IPS-NIHi11 (cell line): ENCODE measurements at places on chromosomes 12 and 14.

DNA sequence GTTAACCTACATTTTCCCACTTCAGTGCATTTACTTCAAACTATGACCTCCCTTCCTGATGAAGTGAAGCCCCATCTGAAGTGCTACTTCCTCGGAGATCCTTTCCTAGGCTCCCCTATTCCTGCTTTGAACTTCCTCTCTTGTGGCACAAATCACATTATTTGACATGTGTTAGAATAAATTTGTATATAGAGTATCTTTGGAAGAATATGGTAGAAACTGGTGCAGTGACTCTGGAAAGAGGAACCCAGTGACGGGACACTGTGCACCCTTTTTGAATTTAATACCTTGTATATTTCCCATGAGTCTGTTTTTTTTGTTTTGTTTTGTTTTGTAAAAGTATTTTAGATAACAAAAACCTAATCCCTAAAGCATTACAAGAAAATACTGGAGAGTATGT, 66.4 kb upstream of the SRSF5 start:
- DNase-seq, result no peak

GRCh38 chr14:23579739-23580138, 1.1 kb upstream of the JPH4 start:
- no peak for DNase-seq

DNA sequence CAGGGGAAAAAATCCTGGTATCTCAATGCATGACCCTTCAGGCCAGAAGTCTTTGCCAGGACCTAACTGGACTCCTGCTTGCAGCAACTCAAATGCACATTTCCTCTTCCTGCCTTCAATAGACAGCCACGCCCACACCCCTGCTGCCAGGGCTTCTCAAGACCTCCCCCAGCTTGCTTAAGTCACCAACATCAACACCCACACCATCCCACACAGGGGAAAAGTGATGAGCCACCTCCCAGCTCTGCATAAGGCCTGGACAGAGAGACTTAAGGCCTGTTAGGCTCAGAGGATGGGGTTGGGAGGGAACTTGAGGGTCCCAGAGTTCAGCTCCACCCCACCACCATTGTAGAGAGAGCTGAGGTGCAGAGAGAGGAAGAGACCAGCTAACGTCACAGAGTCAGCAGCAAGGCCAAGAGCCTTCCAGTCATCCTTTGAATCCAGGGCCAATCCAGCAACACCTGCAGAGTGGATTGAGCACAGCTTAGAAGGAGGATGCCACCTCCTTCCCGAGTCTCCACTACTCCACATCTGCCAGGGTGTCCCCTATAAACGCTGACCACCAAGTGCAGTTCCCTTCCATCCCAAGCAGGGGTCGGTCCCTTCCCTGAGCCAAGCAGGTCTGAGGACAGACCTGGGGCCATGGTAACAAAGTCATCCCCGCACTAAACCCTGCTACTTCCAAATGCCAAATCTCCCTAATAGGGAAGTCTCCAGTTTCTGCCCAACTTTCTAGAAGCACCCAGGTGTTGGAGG, 50.0 kb downstream of the KDM2B start:
- DNase-seq, result peak; percentile 72

GRCh38 chr12:18681818-18682217, 56.0 kb downstream of the PLCZ1 start:
- peak; percentile 22 for DNase-seq

GRCh38 chr12:1463073-1463905, 131.1 kb downstream of the FBXL14 start:
- DNase-seq, result no peak

DNA sequence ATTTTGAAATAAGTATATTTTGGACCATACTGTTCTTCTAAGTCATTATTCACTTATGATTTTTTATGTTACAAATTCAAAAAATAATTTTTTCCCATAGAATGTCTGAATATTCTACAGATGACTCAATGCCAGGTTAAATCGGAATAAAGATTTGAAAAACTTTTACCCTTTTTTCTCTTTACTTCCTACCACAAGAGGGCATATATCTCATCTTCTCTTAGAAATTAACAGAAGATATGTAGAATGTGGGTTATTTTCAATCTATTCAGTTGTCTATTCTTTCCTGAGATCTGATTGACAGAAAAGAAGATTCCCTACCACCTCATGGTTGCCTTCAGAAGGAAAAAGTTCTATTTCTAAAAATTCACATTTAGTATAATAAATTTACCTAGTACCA, 53.0 kb upstream of the KITLG start:
- DNase-seq, result no peak

GRCh38 chr12:28611449-28611848, 421.2 kb downstream of the CCDC91 start:
- no peak for DNase-seq

GRCh38 chr12:120234643-120235368, 30.7 kb downstream of the PXN start:
- peak; percentile 74 for DNase-seq

DNA sequence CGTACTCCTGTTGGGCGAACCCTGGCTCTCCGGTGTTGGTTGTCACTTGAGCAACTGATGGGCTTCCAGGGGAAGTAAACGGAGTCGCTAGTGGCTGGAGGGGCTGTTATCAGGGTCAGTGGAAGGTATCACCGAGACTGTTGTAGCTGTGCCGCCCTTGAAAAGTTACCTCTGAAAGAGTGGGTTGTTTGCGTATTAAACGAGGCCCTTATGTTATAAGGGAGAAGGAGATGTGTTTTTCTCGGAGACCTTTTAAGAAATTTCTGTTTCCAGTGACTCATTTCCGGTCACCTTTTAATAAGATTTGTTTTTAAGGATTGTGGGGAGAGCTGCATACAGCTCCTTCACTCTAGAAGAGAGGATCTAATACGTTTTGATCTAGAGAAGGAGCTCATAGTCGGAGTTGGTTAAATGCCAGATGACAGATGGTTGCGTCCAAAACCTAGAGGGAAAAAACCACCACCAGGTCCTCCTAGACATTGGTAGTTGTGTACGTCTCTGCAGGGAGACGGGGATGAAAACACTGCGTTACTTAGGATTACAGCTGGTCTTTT, 750 bp upstream of the DBX2 start:
- DNase-seq, result no peak

DNA sequence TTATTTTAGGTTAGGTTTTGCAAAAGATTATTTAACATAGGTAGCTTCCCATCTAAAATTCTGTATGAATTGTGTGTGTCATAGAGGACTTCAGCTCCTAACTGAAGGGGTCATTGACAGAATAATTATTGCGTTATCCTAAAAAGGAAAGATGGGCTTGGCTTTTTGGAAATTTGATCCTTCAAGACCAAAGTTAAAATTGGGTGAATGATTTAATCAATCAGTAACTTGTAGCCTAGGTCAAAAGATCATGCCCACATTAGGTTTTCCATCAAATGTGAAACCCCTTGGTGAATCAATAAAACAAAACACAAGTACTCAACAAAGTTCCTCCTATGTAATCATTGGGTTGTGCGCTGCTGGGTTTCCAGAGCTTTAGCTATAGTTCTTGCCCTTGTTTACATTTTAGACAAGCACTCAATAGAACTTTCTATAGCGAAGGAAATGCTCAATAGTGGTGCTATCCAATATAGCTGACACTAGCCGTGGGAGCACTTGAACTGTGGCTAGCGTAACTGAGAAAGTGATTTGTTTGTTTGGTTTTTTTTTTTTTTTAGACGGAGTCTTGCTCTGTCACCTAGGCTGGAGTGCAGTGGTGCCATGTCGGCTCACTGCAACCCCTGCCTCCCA, 37.6 kb upstream of the ARHGAP5 start:
- DNase-seq, result no peak

DNA sequence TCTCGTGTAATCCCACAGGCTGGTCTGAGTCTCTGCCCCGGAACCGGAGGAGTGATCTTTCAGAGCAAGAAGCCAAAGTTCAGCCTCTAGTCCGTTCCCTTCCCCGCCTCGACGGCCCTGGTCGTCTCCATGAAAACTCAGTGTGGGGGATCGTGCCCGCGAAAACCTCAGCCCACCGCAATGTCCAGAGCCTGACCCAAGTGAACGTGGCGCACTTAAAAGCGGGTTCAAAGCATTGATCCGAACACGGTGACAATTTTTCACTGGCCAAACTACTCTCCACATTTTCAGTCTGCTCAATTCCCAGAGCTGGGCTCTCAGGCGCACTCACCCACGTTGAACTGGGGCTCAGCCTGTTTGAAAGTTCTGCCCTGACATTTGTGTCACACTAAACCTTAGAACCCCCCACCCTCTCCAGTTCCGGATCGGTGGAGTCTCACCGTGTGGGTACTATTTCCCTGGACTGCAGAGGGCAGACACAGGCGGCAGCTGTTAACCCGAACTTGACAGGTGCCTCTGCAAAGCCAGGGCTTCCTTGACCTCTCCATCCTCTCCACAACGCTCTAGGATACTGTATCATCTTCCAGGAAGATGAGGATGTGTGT, 886 bp upstream of the PRICKLE1 start:
- peak; percentile 37 for DNase-seq

DNA sequence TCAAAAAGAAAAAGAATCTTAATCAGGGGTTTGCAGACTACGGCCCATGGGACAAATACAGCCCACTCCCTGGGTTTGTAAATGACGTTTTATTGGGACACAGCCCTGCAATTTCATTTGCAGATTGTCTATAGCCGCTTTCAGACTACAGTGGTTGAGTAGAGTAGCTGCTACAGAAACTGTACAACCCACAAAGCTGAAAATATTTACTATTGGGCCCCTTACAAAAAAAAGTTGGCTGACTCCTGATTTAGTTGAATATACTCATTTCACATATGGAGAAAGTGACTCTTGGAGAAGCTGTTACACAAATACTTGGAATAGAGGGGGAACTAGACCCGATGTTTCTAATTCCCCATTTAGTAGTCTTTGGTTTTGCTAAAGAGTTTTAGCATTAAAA, 162.5 kb upstream of the NOS1 start:
- DNase-seq, result no peak

DNA sequence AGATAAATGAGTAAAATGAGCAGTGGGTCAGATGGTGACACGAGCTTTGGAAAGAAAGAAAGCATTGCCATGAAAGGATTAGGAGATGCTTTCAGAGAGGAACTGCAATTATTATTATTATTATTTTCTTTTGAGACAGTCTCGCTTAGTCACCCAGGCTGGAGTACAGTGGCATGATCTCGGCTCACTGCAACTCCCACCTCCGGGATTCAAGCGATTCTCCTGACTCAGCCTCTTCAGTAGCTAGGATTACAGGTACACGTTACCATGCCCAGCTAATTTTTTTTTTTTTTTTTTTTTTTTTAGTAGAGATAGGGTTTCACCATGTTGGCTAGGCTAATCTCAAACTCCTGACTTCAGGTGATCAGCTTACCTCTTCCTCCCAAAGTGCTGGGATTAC, 77.4 kb downstream of the ST8SIA1 start:
- no peak for DNase-seq

- DNase-seq, result no peak
These were observed 1.6 kb upstream of the PPP2R5E start for GRCh38 chr14:63544591-63545299.

GRCh38 chr14:81465507-81466228, 65.5 kb upstream of the STON2 start:
- no peak for DNase-seq

GRCh38 chr12:13603953-13604352, 377.4 kb downstream of the GRIN2B start:
- no peak for DNase-seq

DNA sequence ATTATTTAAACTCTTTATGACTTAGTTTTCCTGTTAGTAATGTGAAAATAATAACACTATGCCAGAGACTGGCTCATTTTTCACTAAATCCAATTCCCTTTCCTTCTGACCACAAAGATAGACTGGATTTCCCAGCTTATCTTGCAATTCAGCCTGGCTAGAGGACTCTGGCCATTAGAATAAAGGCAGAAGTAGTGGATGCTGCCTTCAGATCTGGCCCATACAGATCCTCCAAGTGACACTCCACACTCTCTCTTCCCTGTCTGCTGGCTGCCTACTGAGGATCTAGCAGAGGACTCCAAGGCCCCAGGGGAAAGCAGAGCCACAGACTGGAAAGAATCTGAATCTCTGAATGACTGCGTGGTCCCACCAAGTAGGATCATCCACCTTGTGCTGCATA, 188.8 kb upstream of the LMNTD1 start:
- DNase-seq, result no peak

DNA sequence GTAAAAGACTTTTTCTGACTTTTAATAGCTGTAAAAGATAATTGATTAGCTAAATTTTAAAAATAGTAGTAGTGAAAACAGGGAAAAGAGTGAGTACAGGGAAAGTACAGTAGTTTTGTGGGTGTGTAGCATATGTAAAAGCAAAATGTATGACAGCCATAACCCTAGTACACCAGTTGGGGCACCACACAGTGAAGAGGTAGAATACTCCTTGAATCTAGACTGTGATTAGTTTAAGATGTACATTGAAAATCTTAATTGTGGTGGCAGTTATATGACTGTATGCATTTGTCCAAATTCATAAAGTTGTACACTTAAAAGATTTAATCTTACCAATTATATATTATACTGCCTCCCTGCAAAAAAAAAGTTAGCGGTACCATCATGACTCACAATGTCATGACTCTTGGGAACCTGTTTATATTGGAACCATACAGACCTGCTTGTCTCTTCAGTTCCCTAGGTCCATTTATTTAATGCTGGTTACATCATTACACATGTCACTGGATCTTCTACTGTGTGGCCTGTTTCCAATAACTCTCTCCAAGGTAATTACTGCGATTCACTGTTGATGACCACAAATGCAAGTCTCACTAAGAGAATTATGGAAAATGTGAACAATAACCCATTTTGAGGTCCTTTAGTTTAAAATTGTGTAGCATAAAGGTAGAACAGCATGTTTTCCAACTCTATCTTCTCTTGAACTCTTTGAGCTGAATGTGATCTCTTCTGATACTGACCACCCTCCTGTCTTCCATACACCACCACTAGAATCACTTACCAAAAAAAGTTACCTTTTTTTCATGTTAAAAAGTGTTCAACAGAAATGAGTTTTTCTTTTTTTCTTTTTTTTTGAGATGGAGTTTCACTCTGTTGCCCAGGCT, 264.2 kb upstream of the AMIGO2 start:
- DNase-seq, result no peak

- DNase-seq, result no peak
These were observed 7.3 kb downstream of the ARHGAP9 start for GRCh38 chr12:57472391-57472790.

DNA sequence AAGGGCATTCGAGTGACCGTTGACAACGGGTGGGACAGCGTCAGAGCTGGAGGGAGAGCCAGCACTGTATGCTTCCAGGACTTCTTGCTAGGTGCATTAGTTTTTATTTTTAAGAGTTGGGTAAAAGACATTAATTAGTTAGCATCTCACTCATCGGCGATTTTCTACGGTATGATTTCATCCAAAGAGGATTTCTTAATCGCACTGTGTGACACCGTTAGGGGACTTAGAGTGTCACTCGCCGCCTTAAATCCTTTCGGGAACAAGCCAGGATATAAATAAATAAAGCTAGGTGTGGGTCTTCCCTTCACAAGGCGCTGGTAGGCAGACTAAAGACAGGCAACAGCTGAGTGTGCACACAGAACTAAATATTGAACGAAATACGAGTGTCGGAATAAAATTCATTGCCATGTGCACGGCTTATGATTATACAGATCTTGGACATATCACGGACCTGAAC, 869 bp upstream of the NOVA1 start:
- no peak for DNase-seq

- DNase-seq, result peak; percentile 95
These were observed 9.3 kb downstream of the PGF start for GRCh38 chr14:74945852-74946658.

GRCh38 chr14:104383996-104384775, 195.4 kb upstream of the C14orf180 start:
- DNase-seq, result no peak
